Placental epithelial cell (primary cell): ENCODE measurements at places on chromosomes 5 and 9. TPM values are rescaled to one million over a fixed set of nuclear protein-coding genes. Genes with fewer than 3 reads are reported as not detected.

SAPCD2 gene
- total RNA-seq = 2.4 and 5.4 TPM in 2 replicates

GCNT4 gene
- total RNA-seq = 7.5 and 17.6 TPM in 2 replicates

PCDHGA7 gene
- 2.8 and 5.5 TPM in 2 replicates for total RNA-seq

LURAP1L gene
- 1.2 and 5.9 TPM in 2 replicates for total RNA-seq

TMC1 gene
- under 0.01 and 0.79 TPM in 2 replicates for total RNA-seq

FOXD4 gene
- total RNA-seq = under 0.01 TPM in 1 of 2 replicates, not detected in the other

STK32A gene
- total RNA-seq = 18.5 and 44.4 TPM in 2 replicates

FAM153A gene
- not detected in 2 replicates for total RNA-seq

HAVCR2 gene
- 0.22 and 0.79 TPM in 2 replicates for total RNA-seq

CXCL14 gene
- not detected in 2 replicates for total RNA-seq

C9orf153 gene
- under 0.01 TPM in 1 of 2 replicates, not detected in the other for total RNA-seq

KDM3B gene
- 65.1 and 75.0 TPM in 2 replicates for total RNA-seq

PPP1R26 gene
- 7.6 and 10.6 TPM in 2 replicates for total RNA-seq

SLCO6A1 gene
- total RNA-seq = not detected in 2 replicates

INSL6 gene
- total RNA-seq = not detected in 2 replicates

WNK2 gene
- total RNA-seq = not detected in 2 replicates

CYLC2 gene
- not detected in 2 replicates for total RNA-seq

NAIP gene
- total RNA-seq = 5.3 and 11.0 TPM in 2 replicates

GABBR2 gene
- total RNA-seq = 0.76 TPM in 1 of 2 replicates, not detected in the other

SLC6A7 gene
- not detected in 2 replicates for total RNA-seq

SHISAL2B gene
- total RNA-seq = not detected in 2 replicates

EQTN gene
- 0.22 and 0.39 TPM in 2 replicates for total RNA-seq

PDE4D gene
- total RNA-seq = 162 and 290 TPM in 2 replicates

NOXA1 gene
- 0.39 and 0.43 TPM in 2 replicates for total RNA-seq

SKIC3 gene
- 83.4 and 100 TPM in 2 replicates for total RNA-seq
